ENCODE measurements at places on chromosomes 2 and 18. TPM values are rescaled to one million over a fixed set of nuclear protein-coding genes. Genes with fewer than 3 reads are reported as not detected.

DNA sequence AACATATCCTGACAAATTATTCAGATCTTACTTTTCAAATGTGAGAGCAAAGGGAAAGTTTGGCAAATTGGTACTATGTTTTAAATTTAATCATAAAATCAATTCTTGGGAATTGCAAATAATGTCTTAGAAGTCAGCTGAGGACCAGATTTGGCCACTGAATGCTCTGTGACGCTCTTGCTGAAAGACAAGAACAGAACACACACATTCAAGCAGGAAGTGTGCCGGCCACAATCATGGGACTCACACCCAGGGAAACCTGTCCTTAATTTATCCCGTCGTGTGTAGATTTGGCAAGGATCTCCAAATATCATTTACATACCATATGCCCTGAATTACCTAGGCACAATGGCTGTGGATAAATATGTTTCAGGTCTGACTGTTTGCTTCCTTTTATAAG, 253.1 kb downstream of the TCF4 start:
- no peak for DNase-seq
- H3K36me3 ChIP-seq = no peaks in the 10 kb centered on the region
- no peaks in the 10 kb centered on the region for H3K27me3 ChIP-seq
- no peak overlapping the region for H3K27ac ChIP-seq
- peaks cover 11% of the 10 kb centered on the region for H3K4me1 ChIP-seq
- H3K4me3 ChIP-seq = no peak overlapping the region

GRCh38 chr2:88659538-88659915, 31.9 kb upstream of the RPIA start:
- peaks cover 2% of the 10 kb centered on the region for H3K27me3 ChIP-seq
- no peak overlapping the region for H3K27ac ChIP-seq
- DNase-seq = no peak
- H3K4me3 ChIP-seq = no peak overlapping the region

Gene FEV
- not detected for polyA plus RNA-seq

DNA sequence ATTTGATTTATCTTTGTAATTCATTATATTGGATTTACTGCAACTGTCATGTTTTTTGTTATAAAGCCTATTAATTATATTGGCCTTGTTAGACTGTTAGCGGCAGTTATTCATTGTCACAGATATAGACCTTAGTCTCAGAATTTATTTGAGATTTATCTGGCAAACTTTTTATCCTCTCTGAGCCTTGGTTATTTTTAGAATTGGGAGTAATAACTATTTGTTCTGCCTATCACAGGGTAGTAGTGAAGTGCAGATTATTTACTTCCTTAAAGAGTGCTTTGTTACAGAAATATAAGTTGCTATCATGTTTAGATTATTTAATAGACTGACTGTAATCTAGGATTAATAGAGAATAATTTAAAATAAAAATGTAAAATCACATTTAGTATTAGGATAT, 41.9 kb downstream of the AGPS start:
- peaks cover 58% of the 10 kb centered on the region for H3K36me3 ChIP-seq
- no peak for DNase-seq
- no peaks in the 10 kb centered on the region for H3K27me3 ChIP-seq

DNA sequence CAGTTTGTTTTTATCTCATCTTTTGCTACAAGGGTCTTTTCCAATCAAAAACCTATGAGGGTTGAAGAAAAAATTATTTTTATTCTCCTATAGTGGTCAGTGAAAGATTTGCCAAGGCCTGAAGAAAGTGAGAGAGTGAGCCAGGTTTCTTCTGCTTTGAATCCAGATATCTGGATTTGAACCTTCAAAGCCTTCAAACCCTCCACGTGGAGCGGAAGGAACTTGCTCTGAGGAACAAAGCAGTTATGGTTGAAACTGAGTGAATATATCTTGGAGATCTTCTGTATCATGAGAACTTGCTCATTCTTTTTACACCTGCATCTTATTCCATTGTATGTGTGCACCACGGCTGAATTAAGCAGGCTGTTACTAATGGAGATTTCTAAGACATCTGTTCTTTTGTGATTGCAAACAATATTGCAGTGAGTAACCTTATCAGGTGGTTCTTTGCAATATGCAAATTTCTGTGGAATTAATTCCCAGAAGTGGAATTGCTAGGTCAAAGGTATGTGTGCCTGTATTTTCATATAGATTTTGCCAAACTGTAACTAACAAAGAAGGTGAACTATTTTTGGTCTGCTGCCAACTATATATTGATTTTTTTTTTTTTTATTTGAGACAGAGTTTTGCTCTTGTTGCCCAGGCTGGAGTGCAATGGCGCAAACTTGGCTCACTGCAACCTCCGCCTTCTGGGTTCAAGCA, 147.9 kb downstream of the B3GNT2 start:
- no peak overlapping the region for H3K4me3 ChIP-seq
- no peaks in the 10 kb centered on the region for H3K4me1 ChIP-seq
- H3K27me3 ChIP-seq = peaks cover 3% of the 10 kb centered on the region
- no peak overlapping the region for H3K27ac ChIP-seq
- no peak for DNase-seq

Gene COL4A4
- polyA plus RNA-seq = not detected

GRCh38 chr2:160575368-160575767, 81.8 kb upstream of the RBMS1 start:
- H3K4me1 ChIP-seq = no peaks in the 10 kb centered on the region
- H3K36me3 ChIP-seq = no peaks in the 10 kb centered on the region
- no peak overlapping the region for H3K27ac ChIP-seq
- DNase-seq = no peak

DNA sequence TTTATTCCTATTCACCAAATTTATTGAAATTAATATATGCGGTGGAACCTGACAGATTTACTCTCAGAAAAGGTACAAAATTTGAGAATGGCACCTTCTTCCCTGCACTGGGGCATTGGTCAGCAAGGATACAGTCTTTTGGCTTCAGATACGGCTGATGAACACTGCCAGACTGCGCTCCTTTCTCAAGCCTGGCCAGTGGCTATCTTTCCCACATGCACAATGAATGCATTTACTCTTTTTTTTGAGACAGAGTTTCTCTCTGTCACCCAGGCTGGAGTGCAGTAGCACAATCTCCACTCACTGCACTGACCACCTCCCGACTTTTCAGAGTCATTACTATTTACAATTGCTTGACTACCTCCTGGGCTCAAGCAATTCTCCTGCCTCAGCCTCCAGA, 61.6 kb downstream of the MOB4 start:
- no peaks in the 10 kb centered on the region for H3K4me1 ChIP-seq
- H3K4me3 ChIP-seq = no peak overlapping the region
- peaks cover 14% of the 10 kb centered on the region for H3K36me3 ChIP-seq
- H3K27ac ChIP-seq = no peak overlapping the region

DNA sequence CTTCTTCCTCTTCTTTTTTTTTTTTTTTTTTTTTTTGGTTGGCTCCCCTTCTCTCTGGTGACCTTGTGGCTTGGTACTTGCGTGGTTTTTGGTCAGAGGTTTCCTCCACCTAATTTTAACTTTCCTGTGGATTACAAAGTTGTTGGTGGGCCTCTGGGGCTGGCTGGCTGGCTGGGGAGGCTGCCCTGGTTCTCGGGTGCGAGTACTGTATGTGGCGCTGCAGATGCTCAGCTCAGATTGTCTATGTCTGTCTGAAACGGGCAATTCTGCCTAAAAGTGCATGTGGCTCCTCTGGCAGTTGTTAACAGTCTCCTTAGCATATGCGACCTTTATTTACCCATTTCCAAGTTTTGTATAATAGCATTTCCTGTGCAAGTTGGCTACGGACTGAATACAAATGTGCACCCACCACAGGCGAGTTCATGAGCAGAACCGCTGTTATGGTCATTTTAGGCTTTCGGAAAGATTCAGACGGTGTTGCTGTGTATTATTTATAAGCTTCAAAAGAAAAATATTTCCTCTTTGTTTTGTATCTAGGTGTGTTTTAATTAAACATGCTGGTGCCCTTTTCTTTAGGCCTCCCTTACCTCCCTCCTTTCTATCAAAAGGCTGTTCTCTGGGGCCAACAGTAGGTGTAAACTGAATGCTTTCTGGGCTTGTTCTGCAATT, 4.4 kb downstream of the TBR1 start:
- no peaks in the 10 kb centered on the region for H3K36me3 ChIP-seq
- peaks cover 61% of the 10 kb centered on the region for H3K27me3 ChIP-seq
- H3K4me3 ChIP-seq = no peak overlapping the region
- H3K4me1 ChIP-seq = peaks cover 63% of the 10 kb centered on the region
- no peak for DNase-seq

DNA sequence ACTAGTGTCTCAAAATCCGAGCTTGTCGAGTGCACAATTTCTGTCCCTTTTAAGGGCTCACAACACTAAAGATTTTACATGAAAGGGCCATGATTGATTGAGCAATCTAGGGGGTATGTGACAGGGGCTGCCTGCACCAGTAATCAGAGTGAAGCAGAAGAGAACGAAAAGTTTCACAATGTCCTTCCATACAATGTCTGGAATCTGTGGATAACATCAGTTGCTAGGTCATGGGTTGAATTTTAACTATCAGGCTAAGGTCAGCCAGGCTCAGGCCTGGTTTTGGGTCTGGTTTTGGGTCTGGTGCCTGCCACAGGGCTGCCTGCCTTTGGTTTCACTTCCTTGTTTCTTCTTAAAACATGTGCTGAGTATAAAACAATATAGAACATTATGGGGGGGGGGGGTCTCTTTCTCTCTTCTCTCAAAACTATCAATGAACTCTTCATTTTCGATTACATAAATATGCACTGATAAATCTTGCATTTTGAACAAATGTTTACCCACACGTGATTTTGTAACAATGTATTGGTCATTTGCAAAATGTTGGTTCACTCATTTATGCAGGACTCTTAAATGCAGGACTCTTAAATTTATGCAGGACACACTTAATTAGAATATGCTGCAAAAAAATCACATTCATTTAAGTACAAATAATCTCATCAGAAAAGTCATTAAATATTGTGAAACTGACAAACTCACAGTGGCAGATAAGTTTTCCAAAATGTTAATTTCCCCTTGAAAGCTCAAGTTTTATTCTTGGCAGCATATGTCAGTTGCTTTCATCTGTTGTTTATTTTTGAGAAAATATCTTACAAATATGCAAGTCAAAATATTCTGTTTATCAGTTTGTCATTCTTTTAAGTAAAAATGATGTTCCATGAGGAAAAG, 290.5 kb upstream of the KYNU start:
- H3K27ac ChIP-seq = no peak overlapping the region
- H3K36me3 ChIP-seq = no peaks in the 10 kb centered on the region
- no peak overlapping the region for H3K4me3 ChIP-seq
- H3K27me3 ChIP-seq = no peaks in the 10 kb centered on the region
- no peaks in the 10 kb centered on the region for H3K4me1 ChIP-seq

Gene GBX2
- polyA plus RNA-seq = not detected

All from immature natural killer cell (primary cell).